ENCODE measurements at places on chromosomes 3 and 15.

GRCh38 chr15:91456251-91456718 is 356.2 kb downstream of the SV2B start:
- DNase-seq: peak; percentile 97

DNA sequence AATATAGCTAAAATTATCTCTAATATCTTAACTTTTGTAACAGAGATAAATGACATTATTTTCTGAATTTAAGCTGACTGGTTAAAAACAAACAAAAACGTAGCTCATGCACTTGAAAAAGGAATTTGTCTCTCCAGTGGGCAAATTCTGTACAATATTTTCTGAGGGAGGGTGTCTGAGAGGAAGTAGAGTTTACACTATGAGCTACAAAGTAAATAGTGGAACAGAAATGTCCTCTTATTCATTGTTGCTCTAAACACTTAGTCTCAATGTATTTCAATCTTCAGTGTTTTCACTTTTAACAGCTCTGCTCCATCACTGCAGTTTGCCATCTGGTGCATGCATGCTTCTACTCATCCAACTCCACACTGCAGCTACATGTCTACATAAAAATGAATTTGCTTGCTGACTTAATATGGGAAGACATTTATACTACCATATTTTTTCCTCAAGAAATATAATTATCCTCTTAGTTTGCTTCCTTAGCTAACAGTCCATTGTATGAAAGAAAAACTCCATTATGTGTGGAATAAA is 817.4 kb upstream of the LMCD1 start:
- peak; percentile 16 for DNase-seq

DNA sequence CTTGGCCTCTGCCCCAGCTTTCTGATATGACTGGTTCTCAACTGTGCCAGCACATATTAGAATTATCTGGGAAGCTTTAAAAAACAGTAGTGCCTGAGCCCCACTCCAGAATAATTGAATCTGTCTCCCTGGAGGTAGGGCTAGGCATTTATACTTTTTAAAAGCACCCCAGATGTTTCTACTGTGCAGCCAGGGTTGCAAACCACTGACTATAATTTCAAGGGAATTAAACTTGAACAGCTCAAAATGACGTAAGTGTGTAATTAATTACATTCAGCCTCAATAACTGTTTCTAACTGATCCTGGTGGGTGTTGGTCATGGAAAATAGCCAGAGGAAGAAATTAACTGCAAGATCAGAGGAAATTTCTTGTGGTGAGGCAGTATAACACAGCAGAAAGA is 4.4 kb upstream of the IRAK2 start:
- peak; percentile 56 for DNase-seq

DNA sequence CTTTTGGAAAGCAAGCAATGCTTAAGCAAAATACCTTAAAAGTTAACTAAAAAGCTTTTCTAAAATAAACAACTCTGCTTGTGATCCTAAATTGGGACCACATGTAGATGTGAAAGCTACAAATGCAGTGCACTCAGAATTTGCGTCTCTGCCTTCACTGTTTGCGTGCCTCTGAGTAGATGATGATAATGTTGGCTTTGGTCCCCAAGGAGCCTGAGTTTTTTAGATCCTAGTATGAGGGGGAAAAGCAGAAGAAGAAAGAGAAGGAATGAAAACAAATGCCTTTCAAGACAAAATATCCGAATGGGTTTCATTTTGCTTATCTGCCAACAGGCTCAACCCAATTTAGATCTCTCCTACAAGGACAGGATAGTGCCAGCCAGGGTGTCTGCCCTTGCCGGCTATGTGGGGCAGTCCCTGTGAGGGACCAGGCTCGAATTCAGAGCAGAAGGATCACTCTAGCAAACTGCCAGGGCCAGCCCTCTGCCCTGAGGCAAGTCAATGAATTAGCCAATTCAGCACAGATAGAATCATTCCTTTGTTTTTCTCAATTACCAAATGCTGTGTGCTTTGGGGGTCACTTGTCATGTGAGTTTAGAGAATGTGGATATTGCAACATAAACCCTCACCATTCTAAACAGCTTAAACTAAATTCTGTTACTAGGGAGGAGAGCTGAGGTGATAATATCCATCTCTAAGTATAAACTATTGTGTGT is 28.5 kb downstream of the SCG5 start:
- no peak for DNase-seq

- peak; percentile 95 for DNase-seq
Measured at GRCh38 chr3:11238880-11239279, 33.3 kb upstream of the ATG7 start.
